ENCODE measurements at places on chromosomes 7 and 10.

DNA sequence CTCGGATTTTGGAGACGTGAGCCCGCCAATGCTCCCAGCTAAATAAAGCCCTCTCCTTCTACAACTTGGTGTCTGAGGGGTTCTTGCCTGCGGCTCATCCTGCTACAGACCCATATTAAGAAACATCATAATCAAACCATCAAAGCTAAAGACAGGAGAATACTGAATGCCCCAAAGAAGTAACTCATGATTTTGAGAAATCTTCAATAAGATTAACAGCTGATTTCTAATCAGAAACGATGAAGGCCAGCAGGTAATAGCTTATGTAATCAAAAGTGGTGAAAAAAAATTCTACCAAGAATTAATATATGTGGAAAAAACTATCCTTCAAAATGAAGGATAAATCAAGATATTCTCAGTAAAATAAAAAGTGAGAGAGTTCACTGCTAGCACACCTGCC, 130.3 kb downstream of the DNAJC1 start:
- no peak for DNase-seq

- DNase-seq, result no peak
These were observed 1.7 kb downstream of the ZEB1 start for GRCh38 chr10:31320550-31321211.

DNA sequence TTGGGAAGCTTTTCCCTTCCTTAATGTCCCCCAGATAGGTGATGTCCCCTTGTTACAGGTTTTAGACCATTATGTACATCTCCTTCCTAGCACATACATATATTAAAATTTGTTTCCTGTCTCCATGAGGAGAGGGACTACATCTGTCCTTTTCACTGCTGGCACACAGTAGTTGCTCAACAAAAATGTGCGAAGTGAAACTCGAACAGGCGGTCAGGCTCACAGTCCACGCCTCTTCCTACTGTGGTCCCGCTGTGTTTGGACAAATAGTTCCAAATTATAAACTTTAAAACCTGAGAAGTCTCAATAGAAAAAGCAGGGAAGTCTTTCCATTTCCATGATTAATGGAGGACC, 1.2 kb upstream of the HHEX start:
- no peak for DNase-seq

GRCh38 chr10:79482741-79483140, 29.6 kb upstream of the EIF5AL1 start:
- DNase-seq, result no peak

GRCh38 chr10:69696073-69696731, 66.2 kb downstream of the FAM241B start:
- DNase-seq, result no peak

DNA sequence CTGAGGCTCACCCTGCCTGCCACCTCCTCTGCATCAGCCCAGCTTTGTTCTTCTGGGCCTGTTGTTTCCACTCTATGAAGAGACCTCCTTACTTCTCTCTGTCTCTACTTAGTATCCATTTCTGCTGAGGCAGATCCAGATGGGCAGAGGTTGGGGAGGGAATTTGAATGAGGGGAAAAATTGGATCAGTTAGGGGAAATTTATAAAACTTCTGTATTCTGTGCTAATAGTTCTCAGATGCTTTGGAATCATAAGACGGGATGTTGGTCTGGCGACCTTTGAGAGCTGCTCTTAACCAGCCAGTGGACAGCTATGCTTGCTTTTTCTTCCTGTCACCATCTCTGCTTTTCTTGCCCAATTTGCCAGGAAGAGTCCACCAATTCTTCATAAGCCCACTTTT, 55.5 kb downstream of the AUTS2 start:
- DNase-seq, result no peak

- DNase-seq, result no peak
These were observed 85.9 kb upstream of the PLXDC2 start for GRCh38 chr10:19730167-19730906.

DNA sequence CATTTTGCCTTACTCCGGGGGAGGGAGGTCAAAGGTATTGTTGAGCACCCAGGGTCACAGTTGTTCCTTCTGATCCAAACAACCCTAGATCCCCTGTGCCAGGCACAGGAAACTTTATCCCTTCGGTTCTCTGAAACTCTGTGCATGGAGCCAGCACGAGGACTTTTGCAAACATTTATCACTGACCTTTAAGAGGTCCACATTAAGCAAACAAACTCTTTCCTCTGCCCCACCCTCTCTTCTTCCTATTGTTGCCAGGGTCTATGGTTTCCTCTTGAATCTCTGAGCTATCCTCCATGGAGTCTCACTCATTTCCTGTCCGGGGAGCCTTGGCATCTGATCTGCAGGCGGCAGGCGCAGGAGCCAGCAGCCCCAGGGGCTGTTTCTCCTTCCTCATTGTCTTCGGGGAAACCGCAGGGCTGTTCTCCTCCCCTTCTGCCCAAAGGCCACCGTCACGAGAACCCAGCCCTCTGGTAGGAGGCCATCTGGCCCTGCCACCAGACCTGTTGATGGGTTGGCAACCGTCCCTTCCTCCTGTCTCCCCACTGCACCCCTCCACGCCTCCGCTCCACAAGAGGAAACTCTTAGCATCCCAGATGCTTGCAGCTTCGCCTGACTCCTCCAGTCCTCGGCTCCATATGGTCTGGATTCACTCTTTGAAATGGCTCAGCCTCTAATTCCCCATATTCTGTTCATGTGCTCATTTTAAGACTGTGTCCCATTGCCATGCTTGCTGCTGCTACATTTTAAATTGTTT, 327.3 kb upstream of the NRP1 start:
- DNase-seq, result no peak

DNA sequence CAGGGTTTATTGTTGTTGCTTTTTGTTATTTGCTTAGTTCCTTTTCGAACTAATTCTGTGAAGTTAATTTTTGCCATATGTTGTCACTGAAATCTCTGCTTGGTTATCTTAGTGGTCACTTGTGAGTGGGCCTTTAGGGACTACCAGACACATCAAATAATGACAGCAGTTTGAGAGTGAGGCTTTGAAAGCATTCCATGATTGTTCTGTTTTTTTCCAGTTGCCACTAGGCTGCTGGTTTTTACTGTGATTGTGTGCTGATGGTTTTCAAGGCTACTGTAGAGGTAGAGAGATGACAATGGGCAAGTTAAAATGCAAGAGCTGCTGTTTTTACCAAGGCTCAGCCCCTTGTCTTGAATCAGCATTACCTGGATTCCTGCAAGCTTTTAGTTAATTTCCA, 20.0 kb downstream of the SEPTIN7 start:
- DNase-seq, result no peak

- DNase-seq, result no peak
These were observed 248.7 kb upstream of the TCF7L2 start for GRCh38 chr10:112701211-112701877.

DNA sequence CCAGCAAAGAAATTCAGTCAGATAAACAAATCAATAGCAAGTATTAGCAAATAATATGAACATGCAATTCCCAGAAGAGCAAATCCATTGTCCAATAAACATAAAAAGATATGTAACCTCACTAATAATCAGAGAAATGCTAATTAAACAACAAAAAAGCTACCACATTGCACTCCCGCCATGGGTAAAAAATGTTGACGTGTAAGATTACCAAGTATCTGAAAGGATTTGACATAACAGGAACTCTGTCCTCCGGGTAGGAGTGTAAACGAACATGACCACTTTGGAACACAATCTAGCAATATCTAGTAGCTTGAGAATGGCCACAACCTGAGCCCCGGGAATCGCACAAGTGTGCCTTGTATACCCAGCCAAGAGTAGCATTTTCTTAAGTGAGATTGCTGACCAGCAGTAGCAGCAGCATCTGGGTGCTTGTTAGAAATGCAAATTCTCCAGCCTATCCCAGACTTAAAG, 31.6 kb downstream of the DYDC1 start:
- no peak for DNase-seq

GRCh38 chr10:79050896-79051555, 17.7 kb upstream of the ZMIZ1 start:
- DNase-seq, result no peak

DNA sequence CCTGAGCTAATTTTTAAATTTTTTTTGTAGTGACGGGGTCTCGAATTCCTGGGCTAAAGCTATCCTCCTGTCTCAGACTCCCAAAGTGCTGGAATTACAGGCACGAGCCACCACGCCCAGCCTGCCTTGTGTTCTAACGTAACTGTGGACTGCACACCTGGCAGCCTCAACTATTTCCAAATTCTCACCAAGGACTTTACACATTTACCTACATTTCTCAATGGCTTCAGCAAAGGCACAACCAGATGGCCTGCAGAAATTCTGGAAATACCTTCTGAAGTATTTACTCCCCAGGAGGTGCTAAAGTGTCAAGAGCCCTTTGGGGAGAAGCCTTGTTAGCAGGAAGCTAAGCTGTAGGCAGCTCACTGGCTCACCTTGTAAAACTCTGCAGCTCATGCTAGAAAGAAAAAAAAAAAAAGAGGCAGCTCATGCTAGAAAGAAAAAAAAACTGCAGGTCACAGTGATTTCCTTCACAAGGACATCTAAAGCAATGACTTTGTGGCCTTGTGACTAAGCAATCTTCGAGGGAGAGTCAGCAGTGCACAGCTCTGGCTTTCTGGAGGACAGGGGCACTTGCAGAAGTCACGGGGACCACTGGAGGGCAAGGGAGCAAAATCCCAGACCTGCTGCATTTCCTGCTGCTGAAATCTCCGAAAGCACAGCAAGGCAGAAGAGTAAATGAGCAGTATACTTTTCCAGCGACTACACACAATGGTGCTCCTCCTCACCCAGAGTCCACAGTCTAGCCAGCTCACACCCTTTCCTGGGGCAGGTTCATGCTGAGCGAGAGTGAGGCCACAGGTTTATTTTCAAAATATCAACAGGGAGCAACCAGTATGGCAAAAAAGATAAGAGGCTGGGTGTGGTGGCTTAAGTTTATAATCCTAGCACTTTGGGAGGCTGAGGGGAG, 40.4 kb downstream of the BAIAP2L1 start:
- DNase-seq, result no peak

DNA sequence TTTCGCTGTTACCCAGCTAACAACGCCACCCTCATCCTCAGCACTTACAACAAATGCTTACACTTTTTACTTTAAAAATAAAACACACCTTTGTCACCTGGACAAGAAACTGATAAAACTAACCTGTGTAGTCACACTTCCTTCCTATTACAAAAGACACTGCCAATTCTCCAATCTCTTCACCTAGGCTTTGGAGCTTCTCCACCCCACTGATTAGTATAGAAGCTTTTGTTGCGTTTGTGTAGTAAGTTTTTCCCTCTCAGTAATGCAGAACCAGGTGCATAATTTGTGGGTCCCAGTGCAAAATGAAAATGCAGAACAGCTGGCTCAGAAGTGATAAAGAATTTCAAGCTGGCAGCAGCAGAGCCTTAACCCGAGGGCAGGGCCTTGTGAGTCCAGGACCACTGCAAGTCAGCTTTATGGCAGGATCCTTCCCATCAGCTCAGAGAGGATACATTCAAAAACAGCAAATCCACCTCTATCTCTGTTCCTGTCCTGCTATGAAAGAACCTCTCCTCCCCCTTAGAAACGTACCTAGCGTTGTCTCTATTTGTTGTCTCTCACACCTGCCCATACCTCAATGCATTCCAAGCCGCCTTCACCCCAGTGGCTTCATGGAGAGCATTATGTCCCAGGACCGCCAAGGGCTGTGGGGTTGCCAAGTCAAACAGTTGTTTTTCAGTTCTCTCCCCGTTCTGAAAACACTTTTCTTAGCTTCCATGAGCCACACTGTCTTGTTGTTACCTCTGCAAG, 40.3 kb upstream of the EGFR start:
- DNase-seq, result no peak

- no peak for DNase-seq
These were observed 84.5 kb downstream of the AVL9 start for GRCh38 chr7:32579776-32580175.

DNA sequence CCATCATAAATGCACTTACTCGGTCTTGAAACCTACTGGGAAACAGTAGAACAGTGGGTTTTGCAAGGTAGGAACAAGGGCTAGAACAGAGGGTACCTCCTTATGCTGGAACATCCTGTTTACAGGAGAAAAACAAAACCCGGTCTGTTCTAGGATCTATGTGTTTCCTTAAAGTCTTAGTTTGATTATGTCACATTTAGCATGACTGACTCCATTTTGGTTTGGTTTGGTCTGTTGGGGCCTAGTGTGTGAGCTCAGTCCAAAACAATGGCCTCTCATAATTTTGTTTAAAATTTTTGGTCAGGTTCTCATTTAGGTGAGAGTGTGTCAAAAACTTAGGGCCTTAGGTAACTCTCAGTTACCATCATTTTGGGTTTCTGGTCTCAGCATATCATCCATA, 96.3 kb upstream of the TRIM24 start:
- DNase-seq, result no peak

DNA sequence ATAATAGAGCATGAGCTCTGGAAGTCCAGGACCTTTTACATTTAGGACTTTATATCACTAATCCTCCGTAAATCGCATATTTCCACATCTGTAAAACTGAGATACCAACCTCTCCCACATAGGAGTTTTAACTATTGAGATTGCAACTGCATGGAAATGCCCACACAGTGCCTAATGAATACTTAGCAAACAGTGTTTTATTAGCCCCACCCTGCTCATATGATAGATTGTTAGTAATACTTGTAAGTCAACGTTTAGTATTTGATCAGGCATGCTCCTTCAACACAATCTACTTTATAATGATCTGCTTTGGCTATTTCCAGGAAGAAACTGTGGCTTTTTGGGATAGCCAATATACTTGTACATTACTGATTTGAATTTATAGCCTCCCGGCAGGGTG, 8.5 kb downstream of the PDZD8 start:
- DNase-seq, result no peak

DNA sequence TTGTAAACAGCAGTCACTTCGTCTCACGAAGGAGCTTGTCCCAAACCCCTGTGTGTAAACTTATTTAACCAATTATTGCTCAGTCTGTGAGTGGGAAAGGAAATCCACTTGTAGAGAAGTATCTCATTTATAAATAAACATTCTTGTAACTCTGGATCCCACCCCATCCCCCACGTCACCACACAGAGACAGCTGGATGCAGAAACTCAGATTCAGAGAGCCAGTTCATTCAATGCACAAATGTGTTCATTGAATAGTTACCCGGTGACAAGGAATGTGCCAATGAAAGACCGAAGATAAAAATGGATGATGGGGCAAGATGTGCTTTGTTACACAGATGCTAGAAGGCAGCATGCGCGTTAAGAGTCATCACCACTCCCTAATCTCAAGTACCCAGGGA, 8.3 kb upstream of the OCM start:
- DNase-seq, result no peak

All from stimulated activated CD4-positive, alpha-beta T cell treated with anti-CD3 and anti-CD28 coated beads, Interleukin-1b, Interleukin-23, amount 100 ng/mL, for 4 hours (primary cell).